Mucosa of descending colon (tissue), 3 donors: ENCODE measurements at places on chromosomes 12 and 14. TPM values are rescaled to one million over a fixed set of nuclear protein-coding genes. Genes with fewer than 3 reads are reported as not detected.
A peak's percentile ranks its signal among the peaks of the same experiment; 100 is the strongest.

Gene FOXA1
- 21.1 TPM for total RNA-seq

Gene DAD1
- total RNA-seq, result 148 TPM

Gene KCNH3
- total RNA-seq, result not detected

Gene TMEM253
- total RNA-seq, result 46.0 TPM

DNA sequence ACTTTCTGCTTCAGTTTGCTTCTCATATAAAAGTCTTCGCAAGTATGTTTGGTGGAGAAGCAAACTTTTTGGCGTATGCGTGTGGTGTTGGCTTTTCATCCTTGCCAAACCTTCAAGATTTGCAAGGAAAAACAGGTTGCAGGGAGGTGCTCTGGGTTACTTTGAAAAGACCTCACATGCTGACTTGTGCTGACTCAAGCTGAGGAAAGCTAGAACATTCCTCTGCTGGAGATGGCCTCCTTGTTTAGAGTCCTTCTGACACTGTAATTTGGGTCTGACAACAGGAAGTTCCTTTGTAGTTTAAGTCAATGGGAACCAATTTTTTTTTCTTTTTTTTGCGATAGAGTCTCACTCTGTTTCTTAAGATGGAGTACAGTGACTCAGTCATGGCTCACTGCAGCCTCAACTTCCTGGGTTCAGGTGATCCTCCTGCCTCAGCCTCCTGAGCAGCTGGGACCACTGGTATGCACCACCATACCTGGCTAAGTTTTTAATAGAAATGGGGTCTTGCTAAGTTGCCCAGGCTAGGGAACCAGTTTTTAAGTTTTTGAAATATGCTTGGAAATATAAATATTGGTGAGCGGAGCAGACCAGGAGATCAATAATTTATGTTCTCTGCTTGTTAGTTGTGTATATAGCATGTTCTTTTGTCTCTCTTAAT lies 2.6 kb upstream of the ACACB start:
- DNase-seq, result no peak

Gene CCNT1
- 31.1 TPM for total RNA-seq

Gene PIK3C2G
- total RNA-seq, result 0.32 TPM

DNA sequence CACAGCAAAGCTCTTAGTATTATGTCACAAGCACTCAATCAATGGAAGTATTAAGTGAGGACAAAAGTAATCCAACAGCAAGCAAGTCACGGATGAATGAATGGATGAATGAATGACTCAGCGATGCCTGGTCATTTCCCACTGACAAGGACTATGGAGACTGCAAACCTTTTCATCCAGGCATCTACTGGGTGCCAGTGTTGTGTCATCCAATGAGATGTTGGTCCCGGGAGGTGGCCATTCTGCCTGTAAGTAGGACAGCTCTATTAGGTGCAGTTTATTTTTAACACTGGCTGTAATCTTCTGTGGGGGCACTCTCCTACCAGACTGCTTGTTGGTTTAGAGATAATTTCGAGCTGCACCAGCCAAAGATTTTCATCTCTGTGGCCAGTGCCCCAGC lies 39.4 kb downstream of the STAB2 start:
- no peak for DNase-seq

DNA sequence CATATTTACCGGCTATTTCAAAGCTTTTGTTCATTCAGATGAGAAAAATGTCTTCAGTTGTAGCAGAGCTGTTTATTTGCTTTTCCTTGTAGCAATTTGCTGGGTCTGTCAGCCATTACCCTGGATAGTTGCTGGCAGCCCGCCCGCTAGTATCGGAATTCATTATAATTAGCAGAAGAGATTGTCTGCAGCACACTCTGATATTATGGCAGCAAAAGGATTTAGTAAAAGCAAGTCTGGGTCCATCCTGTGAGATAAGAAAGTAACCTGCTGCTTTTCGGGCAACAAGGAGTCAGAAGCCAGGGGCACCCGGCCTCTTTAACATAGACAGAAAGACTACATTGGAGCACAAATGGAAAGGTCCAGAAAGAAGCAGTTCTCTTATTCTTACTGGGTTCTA lies 6.1 kb upstream of the SLC35E3 start:
- DNase-seq, result no peak

GRCh38 chr12:69345742-69346141 lies 2.4 kb upstream of the LYZ start:
- DNase-seq, result no peak

- DNase-seq, result peak; percentile 30
Measured at GRCh38 chr12:26122061-26122680, 2.7 kb downstream of the BHLHE41 start.

- DNase-seq, result no peak
Measured at GRCh38 chr12:104357421-104357952, 53.9 kb downstream of the EID3 start.

- DNase-seq, result no peak
Measured at GRCh38 chr12:20320552-20320951, 47.8 kb upstream of the PDE3A start.

Gene PPP1R36
- 10.4 TPM for total RNA-seq

- peak; percentile 65 for DNase-seq
Measured at GRCh38 chr12:26195250-26195640, at the start of gene SSPN. Gene SSPN (plus strand): TSS chr12:26195573. CDS start chr12:26195673, 100 bp downstream.

Gene TMTC1
- 2.5 TPM for total RNA-seq

- no peak for DNase-seq
Measured at GRCh38 chr14:74984236-74985027, 18.3 kb upstream of the EIF2B2 start.

DNA sequence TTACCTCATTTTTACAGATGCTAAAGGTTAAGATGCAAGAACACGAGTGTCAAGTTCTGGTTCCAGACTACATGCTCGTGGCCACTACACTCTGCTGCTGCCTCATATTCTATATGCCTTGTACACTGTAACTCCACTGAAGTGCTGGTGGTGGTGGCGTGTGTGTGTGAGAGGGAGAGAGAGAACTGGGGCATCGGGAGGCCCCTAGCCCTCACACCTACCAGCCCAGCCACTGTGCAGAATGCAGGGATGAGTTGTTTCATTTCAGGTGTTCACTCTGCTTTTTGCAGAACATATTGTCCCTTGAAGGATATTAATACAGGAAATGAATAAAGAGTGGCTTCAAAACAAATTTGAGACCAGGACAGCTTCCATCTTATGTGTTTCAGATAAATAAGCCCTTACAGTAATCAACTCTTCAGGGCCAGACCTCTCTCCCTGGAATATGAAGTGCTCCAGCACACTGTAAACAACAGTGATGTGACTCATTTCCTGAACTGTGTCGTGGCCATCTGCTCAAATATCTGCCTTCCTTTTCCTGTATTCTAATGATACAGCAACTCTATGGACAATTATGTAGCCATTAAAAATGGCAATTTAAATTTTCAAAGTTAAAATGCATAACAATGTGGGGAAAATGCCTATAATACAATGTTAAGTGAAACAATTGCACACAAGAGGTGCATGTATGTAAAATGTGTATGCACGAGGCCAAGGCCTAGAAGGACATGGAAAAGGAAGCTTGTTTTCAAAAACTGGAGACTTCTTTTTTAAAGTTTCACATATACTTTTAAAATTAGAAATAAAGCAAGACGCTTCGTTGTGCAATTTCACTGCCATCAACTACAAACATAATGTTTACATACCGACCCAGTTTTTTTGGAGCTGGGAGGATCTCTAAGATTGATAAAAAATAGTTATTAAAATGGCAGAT lies 215.4 kb downstream of the PELI2 start:
- no peak for DNase-seq

DNA sequence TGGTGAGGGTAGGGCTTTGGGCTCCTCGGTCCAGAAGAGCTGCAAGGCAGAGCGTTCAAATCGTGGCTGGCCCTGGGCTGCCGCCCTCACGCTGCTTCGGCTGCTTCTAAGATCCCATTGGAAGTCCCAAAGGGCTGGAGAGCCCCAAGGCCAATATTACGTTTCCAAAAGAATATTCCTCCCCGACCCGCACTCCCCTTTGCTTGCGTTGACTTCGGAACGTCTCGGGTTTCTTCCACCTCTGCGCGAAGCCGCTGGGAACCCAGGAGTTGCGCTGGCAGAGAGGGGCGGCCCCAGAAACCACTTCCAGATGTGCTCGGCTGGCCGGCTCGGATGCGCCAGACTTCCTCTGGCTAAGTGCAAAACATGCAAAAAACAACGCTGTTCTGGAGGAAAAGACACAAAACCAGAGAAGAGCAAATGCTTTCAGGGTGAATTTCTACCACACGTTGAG lies at the start of gene GLT8D2:
TSS of gene GLT8D2 (minus strand) at position 285 of the 454 bp plus-strand sequence. CDS start 30,539 bp downstream, outside the sequence.
- DNase-seq, result peak; percentile 21
